Mucosa of descending colon (tissue), 3 donors: ENCODE measurements at places on chromosomes 4 and X. TPM values are rescaled to one million over a fixed set of nuclear protein-coding genes. Genes with fewer than 3 reads are reported as not detected.

ZCCHC13 gene
- total RNA-seq: not detected

GRCh38 chr4:72055566-72055965 lies 23.8 kb downstream of the NPFFR2 start:
- DNase-seq: no peak

SASH3 gene
- 7.2 TPM for total RNA-seq

- DNase-seq: no peak
Observed at GRCh38 chr4:86357608-86358007, 2.2 kb downstream of the MAPK10 start.

DNA sequence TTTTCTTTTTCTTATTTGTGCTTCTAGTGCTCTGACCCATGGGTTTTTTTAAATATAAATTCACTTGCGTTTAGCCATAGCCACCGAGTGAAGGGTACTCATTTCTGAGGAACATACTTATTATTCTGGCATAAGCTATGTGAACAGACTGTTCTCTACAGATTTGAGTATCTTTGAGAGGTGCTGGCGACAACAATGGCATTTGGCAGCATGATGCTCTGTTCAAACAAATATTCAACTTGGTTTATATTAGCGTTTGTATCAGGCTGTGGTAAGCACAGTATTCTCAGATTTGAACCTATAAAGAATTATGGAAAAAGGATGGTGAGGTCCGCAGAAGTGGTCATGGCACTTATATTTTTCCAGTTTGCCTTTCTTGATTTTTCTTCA lies 108.7 kb upstream of the LIMCH1 start:
- DNase-seq: no peak

DNA sequence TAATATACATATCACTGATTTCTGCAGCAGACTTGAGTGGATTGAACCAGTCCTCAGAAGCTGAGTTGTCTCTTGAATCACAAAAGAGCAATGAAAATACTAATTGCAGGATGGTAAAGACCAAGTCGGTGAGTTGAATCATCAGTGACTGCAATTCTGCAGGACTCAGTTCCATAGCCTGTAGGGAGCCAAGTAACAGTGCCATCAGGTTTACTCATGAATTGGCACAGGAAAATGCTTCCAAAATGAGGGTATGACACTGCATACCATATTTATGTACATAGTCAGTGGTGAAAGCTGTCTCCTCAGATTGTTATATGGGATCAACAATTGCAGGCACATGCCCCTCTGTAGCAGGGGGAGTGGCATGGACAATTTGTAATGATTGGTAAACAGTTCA lies 192.8 kb downstream of the CCNG2 start:
- DNase-seq: no peak

GRCh38 chr4:8544282-8544681 lies 35.9 kb upstream of the GPR78 start:
- no peak for DNase-seq

DNA sequence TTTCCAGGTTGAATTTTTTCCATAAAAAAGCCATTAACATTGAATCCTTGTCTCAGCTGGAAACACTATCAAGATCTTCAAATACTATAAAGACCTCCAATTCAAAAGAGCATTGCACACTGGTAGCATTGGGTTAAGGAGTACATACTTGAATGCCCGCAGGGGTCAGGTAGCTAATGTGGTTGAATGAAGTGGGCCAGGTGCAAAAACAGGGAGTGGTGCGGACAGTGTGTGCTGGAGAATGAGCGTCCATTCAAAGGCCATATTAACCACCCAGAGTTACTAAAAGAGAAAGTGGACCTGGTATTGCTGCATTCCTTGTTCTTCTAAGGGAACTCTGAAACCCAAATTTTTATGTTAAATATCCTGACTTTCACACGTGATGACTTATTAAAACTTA lies 91.6 kb downstream of the NYX start:
- DNase-seq: no peak

DNA sequence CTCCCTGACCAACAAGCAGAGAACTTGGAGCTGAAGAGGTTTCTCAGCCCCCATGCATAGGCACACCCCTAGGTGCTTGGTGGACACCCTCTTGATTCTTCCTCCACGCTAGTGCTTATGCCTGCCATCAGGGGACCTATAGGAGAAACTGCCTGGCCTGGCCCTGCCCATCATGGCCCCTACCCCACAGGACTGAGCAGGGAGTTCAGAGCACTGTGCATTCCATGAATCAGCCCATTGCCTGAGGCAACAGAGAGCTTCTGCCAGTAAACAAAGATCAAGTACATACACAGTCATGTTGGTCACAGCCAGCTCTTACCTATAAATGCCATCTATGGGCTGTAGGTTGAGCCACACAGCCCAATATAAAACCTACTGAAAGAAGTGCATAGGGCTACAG lies 99.1 kb upstream of the EDNRA start:
- DNase-seq: no peak

RHOXF1 gene
- 0.66 TPM for total RNA-seq

ZNF711 gene
- 1.2 TPM for total RNA-seq

CENPI gene
- 2.8 TPM for total RNA-seq

DNA sequence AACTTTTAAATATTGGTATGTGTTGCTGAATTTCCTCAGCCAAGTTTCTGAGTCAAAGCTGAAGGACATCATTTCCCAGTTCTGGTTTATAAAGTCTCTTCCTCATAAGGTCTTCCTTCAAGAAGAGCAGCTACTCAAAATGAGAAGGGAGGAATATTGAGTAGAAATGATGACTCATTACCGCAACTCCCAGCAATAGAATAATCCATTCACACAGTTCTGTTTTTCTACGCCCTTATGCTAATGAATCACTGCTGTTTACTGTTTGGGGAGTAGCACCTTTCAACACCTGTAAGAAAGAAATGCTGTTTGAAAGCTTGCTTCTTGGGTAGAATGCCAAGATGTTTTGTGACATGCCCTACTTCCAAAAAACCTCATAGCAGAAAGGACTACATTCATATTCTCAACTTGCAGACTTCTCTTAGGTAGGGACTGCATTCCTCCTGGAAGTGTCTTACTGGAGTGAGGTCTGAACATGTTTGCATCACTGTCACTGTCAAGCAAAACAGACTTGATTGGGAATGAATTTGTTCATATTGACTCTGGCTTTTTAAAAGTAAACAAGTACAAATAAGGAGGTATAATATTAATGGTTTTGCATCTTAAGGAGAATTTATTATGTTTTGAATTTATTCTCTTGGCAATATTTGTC lies 147.2 kb upstream of the BANK1 start:
- DNase-seq: no peak

DNA sequence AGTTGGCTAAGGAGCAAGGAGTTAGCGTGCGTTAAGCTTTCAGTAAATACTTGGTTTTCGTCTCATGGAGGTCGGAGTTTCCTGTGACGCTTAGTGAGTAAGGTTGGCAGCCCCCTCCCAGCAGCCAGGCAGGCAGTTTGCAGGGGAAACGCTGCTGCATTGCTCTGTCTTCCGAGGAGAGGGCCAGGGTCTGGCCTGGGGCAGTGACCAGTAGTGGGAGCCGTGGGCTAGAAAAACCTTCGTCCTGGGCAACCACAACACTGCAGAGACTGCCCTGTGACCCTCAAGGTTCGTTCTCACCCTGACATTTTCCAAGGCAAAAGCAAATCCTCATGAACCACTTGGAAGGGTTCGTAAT lies 432 bp downstream of the TMEM175 start:
- DNase-seq: no peak

CDX4 gene
- not detected for total RNA-seq

DNA sequence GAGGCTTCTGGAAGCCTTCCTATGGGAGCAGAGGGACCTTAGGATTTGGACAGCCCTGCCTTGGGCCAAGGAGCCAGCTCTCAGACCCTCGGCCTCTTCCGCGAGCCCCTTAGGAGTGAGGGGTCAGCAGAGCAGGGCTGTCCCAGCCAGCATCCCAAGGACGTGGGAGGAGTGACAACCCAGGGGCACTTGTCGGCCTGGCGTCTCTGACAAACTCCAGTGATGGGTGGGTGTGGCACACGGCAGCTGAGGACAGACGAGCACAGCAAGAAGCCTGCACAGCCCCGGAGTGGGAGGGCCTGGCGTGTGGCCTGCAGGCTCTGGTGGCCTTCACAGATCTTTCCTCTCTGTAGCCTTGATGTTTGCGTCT lies 11.6 kb upstream of the TNIP2 start:
- DNase-seq: no peak

DNA sequence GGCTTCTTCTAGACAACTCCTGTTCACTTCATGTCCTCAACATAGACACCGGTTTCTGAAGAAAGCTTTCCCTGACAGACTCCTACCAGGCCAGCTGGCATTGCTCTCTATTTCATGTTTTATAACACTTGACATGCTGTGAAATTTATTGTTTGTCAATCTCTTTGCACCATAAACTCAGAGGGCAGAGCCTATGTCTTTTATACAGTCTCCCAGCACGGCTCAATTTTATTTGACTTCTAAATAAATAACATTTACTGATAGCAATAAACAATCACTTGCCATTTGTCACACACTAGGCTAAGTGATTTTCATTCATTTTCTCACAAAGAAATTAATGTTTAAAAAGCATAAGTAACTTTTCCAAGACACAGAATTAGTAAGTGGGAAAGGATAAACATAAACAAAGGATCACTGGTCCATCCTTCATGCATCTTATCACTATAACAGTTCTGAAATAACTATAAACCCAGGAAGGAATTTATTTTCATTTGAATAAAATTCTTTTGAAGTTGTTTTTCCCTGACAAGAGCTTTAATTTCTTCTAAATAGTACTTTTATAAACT lies 577.6 kb downstream of the TECRL start:
- no peak for DNase-seq

DNA sequence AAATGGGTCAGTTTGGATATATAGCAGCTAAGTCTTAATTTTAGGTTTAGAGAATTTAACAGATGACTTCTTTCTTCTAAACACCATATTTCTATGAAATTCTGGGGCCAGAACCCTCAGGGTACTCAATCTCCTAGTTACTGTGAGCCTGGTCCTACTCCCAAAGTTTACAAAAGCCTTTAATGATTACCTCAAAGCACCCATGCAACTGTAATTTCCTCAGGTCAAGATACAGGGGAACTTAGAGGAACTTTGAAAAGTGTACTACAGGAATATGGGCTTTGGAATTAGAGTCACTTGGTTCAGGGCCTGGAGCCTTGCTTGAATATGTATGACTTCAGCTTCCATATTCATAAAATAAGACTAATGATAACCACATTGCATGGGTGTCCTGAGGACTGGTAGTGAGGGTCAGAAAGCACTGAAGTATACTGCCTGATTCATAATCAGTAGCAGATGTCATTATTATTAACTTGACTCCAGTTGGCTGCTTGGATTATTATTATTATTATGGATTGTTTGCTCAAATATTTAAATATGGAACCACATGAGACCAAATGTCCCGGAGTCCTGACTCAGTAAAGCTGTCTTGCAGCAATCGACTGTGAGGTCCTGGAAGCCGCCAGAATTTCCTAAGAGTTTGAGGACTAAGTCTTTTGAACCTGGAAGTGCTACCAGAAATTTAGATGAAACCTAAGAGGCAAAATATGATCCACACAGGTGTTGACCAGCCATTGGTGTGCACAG lies 2.0 kb upstream of the ADH7 start:
- no peak for DNase-seq

- no peak for DNase-seq
Observed at GRCh38 chrX:96987228-96987627, 103.5 kb downstream of the RPA4 start.

DNA sequence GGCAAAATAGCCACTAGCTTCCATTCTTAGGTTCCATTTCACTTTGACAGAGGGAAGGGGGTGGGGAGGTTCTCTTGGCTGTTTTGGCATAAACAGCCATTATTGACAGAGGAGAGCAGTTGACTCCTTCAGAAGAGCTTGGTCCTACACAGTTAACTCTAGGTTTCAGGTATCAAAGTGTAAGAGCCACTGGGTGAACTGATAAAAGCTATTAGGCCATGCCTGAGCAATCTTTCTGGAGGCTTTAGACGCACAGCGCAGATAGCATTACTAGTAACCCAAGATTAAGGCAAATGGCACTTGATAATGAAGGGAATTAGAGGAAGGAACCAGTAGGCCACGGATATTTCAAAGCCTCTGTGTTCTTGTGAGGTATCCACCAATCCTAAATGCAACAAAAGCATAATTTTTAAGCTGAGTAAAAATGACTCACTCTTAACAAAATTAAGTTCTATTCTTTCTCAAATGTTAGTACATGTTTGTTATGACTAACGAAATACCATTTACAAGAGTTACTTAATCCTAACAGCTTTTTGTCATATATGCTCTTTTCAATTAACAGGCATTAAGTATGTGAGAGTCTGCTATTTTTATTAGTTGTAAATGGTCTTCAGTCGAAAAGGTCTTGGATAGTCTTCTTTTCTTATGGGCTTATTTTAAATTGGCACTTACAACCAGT lies 53.6 kb downstream of the SLC7A11 start:
- DNase-seq: no peak

FGFBP1 gene
- 39.4 TPM for total RNA-seq

SSX3 gene
- total RNA-seq: not detected

DNA sequence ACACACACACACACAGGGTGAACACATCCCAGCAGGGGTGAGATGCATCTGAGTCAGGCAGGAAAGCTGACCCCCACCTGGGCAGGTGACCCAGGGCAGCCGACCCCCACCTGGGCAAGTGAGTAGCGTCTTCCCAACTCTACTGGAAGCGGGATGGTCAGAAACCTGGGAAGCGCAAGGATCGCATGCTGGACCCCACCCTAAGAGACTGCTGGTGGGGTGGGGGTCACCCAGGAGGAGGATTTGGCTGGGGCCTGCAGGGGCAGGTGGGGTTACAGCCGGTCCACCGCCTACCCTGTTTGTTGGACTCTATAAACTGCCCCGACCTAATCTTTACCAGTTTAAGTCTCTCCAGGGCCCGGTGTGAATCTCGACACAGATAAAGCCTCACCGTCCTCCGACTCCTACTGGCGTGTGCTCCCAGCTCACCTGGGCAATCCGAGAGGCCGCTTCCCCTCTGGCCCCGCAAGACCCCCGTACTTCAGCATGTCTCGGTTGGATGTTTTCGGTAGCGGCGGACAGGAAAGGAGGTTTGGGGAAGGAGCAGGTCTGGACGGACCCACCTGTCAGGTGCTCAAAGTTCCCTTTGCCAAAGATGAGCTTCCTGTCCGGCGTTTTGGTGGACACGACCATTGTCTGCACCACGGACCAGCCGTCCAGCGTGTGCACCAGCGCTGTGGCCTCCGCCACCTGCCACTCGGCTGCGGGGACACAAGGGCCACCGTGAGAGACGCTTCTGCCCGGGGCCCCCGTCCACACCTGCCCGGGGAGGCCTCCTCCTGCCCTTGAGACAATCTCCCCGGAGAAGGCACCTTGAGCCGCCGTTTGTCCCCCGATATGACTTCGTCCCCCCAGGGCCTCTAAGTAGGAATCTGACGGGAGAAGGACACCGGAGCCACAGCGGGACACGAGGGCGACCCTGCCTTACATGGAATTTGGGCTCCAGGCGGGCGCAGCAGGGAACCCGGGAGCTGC lies 2.0 kb downstream of the GTPBP6 start:
- peak; percentile 69 for DNase-seq
